Stimulated activated CD4-positive, alpha-beta T cell treated with anti-CD3 and anti-CD28 coated beads, Interleukin-1b, Interleukin-23, amount 100 ng/mL, for 4 hours (primary cell): ENCODE measurements at places on chromosomes 3 and 15.

- no peak for DNase-seq
Measured at GRCh38 chr15:81337713-81338157, 13.8 kb upstream of the STARD5 start.

GRCh38 chr15:70328679-70329115 lies 231.0 kb upstream of the TLE3 start:
- DNase-seq, result no peak

DNA sequence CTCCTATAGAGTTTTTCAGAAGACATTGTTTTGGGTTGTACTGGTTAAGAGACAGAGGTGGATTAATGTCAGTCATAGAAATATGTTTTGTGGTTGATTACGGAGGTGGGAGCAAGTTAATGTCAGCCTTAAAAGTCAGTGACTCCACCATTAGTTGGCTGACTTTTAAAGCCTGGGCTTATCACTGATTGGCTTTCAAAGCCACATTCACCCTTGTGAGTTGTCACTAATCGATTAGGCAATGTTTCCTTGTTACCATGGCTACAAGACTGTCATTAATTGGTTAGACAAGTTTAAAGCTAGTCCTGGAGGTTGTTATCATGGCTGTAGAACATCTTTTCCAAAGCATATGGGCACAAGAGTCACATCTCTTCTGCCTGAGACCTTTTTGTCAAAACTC lies 73.0 kb downstream of the NEO1 start:
- no peak for DNase-seq

- DNase-seq, result no peak
Measured at GRCh38 chr3:160554980-160555379, 10.4 kb downstream of the KPNA4 start.

- DNase-seq, result no peak
Measured at GRCh38 chr3:124347418-124347817, 355.5 kb upstream of the ROPN1 start.

GRCh38 chr3:49422379-49423248 lies at the start of gene AMT:
Gene AMT (minus strand): TSS chr3:49422473. CDS start chr3:49422450, 23 bp downstream.
- DNase-seq, result no peak

DNA sequence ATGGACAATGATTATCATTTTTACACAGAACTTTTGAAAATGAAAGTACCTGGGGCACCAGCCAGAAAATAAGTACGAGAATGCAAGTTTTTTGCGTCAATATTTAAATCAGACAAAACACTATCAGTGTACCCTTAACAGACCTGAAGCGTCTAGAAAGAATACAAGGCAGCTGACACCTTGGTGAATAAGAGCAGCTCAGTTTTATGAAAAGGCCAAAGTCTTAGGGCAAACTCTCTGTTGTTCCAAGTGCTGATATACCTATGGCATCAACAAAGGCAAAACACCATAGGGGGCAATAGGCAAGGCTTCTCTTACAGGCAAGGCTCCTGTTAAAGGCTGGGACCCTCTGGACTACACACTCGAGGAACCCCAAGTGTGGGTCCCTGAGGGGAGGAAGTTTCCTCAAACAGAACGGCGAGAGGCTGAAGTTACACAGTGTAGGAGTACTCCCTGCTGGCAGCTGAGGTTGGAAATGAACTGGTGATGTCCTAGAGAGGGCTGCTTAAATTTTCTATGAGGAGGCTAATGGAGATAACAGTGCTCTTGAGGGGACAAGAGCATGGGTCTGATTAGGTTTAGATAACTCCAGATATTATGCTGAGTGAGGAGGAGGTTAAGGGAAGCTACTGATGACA lies 291.0 kb downstream of the TIGIT start:
- DNase-seq, result no peak

GRCh38 chr15:74432968-74433591 lies 678 bp downstream of the SEMA7A start:
- no peak for DNase-seq
